ENCODE measurements at places on chromosomes 7 and 10.

DNA sequence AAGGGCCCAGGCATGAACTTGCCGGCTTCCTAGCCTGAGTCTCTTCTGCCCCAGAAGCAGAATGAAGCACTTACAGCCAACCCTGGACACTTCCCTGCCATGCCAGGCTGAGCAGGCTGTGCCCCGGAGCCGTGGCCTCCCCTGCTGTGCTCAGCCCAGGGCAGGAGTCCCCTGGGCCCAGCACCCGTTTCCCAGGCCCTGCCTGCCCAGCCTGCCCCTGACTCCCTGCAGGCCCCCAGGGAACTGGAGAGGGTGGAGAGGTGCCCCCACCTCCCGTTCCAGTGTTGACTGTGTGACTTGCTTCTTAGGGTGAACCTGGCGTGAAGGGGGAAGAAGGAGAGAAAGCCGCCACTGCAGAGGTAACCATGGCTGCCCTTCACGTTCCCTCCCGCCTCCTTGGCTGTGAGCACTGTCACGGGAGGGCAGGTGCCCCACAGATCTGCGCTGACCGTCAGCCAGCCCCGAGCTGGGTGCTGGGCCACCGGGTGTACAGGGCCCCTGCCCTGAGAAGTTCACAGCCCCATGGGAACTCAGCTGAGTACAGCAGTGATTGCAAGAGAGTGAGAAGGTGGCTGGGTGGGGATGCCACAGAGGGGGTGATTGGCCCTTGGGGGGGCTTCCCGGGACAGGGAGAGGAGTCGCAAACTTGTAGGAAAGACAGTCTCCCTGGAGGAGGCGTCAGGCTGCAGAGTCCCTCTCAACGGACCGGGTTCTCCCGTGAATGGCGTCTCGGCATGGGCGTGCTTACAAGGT is 75.9 kb downstream of the MYL10 start:
- DNase-seq: no peak

GRCh38 chr7:131769241-131769640 is 212.8 kb upstream of the PODXL start:
- no peak for DNase-seq

- no peak for DNase-seq
These were observed 268.5 kb upstream of the AKR1E2 start for GRCh38 chr10:4557469-4557868.

DNA sequence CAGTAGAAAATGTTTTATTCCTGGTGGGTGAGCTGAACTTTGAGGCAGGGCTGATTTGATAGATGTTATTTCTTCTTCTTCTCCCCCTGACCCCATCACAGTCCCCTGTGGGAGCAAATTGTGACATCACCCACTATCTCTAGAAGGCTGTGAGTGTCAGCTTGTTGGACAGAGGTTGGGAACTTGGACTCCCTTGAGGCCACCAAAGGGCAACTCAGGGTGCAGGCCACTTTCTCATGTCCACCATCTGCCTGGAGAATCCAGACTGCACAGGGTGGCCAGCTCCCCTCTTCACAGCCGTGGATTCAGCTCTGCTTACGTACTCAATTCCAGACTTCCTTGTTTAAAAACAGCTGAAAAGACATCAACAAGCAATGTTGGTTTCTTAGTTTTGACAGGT is 103.0 kb downstream of the LRRC18 start:
- DNase-seq: no peak

DNA sequence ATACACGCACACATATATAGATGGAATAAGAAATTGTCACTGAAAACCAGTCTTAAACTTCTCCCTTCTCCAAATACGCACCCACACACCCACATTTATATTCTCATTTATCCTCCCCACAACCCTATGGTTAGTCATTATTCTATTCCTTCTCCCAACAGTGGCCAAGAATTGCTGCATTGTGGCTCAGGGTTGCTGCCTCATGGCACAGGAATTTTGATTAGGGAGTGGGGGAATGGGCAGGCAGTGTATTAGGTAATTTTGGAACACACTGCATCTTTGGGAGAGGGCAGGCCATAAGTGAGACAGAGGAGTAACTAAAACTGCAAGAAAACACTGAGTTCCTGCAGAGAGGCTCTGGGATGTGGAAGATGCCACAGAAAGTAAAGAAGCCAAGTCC is 35.7 kb downstream of the NAPEPLD start:
- no peak for DNase-seq

DNA sequence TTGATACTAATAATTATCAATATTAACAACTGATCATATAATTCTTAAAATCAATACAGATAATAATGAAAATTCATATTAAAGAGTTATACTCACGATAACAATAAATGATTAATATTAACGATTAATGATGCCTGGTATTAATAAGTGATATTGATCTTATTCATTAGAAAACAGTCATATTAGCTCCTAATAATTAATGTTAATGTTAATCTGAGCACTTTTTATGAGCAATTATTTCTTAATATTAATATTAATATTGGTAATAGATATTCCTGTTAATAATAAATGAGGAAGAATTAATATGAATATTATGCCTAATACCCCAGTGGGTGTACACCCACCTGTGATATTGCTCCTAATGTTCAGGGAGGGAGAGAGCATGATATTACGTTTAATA is 23.6 kb downstream of the MEIG1 start:
- DNase-seq: no peak
